ENCODE measurements at places on chromosomes 3 and 15.

- DNase-seq = no peak
Observed at GRCh38 chr3:185561374-185561943, 9.1 kb upstream of the LIPH start.

DNA sequence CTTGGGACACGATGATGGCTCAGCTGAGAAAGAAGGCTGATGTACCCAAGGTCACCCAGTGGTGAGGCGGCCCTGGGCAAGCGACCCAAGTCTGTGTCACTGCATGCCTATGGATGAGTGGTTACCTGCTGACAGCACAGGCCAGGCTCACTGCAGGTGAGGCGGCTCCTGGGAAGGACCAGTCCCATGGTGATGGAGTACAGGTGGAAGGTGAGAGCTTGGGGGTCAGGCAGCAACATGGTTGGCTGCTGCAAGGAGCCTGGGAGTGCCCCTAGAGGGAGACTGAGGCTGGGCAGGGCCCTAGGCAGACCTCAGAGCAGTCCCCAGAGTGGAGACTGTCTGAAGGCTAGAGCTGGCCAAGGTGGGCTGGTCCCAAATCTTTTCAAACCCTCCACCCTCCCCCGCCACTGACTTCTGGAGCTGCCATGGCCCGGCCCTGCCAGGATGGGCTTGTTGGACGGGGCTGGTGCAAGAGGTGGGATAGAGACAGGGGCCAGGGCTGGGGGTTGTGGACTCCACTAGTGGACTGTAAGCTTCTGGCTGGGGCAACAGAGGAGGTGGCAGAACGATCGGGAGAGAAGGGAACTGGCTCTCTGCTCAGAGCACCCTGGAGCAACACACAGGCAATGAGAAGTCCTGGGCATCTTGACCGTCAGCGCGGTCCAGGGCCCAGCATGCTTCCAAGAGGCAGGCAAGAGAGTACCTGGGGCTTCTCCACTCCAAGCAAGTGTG lies 72.5 kb upstream of the SLC6A11 start:
- no peak for DNase-seq

DNA sequence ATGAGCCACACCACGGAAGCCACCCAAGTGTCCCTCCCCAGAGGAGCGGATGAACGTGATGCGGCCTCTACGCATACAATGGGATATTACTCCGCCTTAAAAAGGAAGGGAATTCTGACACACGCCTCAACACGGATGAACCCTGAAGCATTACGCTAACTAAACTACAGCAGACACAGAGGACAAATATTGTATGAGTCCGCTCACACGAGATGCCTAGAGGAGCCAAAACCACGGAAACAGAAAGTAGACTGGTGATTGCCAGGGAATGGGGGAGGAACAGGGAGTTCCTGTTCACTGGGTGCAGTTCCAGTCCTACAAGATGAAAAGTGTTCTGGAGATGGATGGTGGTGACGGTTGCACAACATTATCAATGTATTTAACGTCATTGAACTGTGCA lies 32.7 kb downstream of the SRGAP3 start:
- no peak for DNase-seq

GRCh38 chr15:100627789-100628395 lies 25.5 kb downstream of the ASB7 start:
- peak; percentile 70 for DNase-seq

- DNase-seq = no peak
Observed at GRCh38 chr3:43549626-43550290, 72.1 kb downstream of the ANO10 start.

DNA sequence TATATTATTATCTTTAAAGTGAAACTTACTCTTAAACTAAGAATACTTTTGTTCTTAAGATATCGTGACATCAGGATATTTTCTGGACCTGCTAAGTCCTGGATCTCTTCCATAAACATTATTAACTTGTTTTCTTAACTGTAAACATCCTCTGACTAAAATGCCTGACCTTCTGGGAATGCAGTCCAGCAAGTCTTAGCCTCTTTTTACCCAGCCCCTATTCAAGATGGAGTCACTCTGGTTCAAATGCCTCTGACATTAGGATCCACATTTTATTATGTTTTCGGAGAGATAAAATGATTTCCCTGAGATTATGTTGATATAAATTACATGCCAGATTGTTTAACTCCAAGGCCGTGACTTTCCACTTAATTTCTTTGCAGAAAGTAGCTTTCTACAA lies 37.6 kb downstream of the OSTN start:
- no peak for DNase-seq

GRCh38 chr3:122066331-122067213 lies 11.4 kb downstream of the CD86 start:
- DNase-seq = no peak

DNA sequence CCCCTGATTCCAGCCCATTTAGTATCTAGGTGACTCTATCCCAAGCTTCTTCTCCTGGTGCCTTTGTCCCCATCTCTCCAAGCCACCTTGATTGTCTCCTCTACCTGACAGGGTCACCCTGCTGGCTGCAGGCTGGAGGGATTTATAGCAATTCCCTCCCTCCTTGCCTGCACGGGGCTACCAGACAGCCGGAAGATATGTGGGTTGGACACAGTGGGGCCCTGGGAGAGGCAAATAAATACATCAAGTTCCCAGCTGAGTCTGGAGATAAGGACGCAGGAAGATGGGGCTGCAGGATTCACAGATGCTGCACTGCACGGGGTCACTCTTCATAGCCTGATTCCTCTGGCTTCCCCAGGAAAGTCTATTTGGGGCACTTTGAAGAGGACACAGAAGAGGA lies 9.3 kb upstream of the ISLR2 start:
- DNase-seq = no peak

DNA sequence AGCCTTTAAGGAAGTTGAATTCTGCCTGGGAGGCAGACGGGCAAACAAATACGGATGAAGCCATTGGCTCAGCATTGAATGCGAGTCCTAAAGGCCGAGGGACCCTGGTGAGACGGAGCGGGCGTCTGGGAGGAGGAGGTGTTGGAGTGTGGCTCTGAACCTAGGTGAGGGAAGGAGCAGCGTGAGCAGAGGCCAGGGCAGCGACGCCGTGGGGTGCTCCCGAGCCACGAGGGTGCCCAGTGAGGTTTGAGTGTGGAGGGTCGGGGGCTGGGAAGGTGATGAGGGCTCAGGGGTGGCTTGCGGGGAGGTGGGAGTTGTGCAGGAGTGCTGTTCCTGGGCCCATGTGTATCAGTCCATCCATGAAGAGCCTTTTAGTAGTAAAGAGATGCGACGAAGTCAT lies 17.0 kb downstream of the CORO2B start:
- DNase-seq = no peak

DNA sequence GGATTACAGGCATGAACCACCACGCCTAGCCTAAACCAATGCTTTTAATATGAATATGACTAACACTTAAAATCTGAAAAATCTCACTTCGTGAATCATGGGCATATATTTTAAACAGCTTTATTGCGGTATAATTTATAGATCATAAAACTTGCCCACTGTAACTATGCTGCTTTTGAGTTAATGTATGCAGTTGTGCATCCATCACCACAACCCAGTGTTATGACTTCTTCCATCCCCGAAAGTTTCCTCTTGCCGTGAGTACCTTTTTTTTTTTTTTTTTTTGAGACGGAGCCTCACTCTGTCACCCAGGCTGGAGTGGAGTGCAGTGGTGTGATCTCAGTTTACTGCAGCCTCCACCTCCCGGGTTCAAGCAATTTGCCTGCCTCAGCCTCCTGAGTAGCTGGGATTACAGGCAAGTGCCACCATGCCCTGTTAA lies 7.1 kb downstream of the KAT2B start:
- DNase-seq = no peak

- DNase-seq = no peak
Observed at GRCh38 chr3:16427103-16427965, 86.2 kb downstream of the RFTN1 start.

- no peak for DNase-seq
Observed at GRCh38 chr3:137947117-137947516, 62.8 kb upstream of the CLDN18 start.

GRCh38 chr3:27559835-27560234 lies 75.7 kb upstream of the SLC4A7 start:
- DNase-seq = no peak

- DNase-seq = no peak
Observed at GRCh38 chr3:61673651-61674050, 112.3 kb downstream of the PTPRG start.

GRCh38 chr3:68751888-68752287 lies 180.5 kb downstream of the TAFA4 start:
- no peak for DNase-seq

DNA sequence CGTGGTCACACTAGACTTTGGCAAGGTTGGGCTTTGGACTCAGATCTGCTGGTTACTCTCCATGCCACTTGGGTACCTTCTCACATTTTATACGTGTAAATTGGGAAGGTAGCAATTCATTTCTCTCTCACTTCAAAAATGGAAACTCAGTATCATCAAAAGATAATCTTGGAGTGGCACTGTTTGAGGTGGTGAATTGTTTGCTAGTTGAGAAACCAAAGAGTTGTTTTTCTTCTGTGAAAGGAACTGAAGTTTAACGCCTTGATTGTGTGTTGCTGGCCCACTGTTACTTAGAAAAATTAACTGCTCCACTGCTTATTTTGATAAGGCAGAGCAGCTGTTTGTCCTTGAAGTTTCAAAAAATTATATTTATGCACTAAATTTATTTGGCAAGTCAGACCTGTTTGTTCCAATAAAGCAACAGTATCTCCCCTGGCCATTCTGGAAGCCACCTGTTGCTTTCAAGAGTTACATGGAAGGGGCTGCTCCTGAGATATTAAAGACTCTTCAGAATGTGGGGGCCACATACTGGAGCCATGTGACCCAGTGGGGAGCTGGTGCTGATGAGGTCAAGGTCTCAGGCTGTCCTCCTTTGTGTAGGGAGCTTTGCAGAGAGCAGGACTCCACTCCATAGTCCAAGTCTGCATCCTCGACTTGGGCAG lies 16.2 kb downstream of the PLCL2 start:
- DNase-seq = no peak

GRCh38 chr3:2599471-2599870 lies 500.8 kb downstream of the CNTN4 start:
- no peak for DNase-seq

DNA sequence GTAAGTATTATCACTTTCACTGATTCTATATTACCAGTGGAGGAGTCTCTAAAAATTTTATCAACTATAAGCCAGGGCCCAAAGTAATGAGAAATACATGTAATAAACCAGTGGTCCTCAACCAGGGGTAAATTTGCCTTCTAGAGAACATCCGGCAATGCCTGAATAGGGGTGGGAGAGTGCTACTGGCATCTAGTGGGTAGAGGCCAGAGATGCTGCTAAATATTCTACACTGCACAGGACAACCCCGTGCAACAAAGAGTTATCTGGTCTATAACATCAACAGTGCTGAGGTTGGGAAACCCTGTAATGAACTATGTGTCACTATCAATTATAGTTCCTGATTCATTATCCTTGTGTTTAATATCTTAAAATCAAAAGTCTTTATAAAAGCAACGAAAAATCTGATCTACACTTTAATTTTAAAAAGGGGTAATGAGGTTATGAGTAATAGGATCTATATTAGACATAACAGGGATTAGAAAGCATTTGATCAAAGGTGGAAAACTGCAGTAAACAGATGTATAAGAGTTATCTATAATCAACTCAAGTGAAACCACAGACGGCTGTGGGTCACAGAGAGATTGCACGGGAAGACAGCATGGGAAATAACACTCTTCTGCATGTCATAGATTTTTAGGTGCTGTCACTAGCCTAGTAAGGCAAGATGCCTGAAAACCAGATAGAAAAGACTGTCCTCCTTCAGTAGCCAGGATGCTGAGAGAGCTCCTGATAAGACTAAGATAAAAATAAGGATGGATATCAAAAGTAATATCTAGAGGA lies 2.0 kb downstream of the LYSMD2 start:
- DNase-seq = no peak

- DNase-seq = no peak
Observed at GRCh38 chr3:124998247-124998630, 57.6 kb downstream of the HEG1 start.

DNA sequence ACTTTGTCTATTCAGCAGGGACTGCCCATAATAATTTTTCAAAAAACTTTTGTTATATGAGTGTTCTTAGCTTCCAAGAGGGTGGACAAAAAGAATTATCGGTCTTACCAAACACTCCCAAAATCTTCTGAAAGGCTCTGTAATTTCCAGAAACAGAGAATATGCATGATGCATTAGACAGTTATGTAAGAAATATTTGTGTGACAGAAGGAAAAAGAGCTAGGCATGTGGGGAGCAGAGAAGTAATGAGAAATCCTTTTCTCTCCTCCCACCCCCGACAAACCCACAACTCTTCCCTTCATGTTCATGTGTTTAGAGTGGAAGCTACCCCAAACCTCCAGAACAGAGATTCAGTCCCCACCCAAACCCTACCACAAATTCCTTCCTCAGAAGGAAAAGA lies 86.8 kb downstream of the MYO5A start:
- no peak for DNase-seq

- no peak for DNase-seq
Observed at GRCh38 chr15:63985221-63986184, 60.8 kb downstream of the DAPK2 start.

GRCh38 chr3:37628711-37629301 lies 232.9 kb upstream of the CTDSPL start:
- DNase-seq = no peak

DNA sequence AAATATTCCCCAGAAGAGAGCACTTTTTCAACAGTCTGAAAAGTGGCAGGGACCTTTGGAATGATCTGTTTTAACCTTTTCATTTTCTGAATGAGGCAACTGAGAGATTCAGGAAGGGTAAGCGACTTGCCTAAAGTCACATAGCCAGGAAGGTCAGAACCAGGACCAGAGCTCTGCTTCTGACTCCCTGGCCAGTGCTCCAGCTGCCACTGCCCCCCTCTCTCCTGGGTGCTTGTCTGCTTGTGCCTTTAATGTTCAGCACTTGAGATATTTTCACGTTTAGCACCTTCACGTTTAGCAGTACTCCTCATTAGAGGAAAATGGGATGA lies 68.3 kb downstream of the SMAD3 start:
- DNase-seq = no peak

DNA sequence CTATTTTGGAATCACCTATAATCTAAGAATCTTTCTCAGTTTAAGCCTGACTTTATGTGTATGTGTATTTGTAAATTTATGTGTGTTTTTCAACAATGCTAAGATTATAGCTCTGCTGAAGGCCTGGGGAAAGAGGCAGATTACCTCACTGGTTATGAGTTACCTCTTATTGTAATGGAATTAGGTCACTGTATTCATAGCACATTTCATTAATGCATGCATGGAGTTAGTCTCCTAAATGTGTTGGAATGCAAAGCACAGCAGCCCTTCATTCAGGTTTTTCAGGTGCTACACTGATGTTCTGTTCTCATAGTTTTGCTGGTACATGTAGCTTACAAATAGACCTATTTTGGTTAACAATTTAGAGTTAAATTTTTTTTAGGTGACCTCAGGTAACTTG lies 9.5 kb downstream of the GPR87 start:
- no peak for DNase-seq

DNA sequence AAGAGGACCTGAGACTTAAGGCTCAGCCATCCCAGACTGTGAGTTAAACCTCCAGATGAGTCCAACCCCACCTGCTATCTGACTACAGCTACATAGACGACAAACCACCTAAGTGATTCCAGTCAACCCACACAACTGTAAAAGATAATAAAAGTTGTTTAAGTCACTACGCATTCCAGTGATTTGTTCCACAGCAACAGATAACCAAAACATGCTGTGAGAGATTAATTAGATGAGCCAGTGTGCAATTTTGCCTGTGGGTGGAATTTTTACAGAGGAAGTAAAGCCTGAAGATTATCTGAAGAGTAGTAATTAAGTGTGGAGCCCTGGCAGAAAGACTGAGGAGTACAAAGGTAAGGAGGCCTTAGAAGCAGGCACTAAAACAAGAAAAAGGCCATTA lies 5.4 kb downstream of the BTBD1 start:
- DNase-seq = no peak

GRCh38 chr3:28077572-28077971 lies 163.8 kb upstream of the CMC1 start:
- DNase-seq = no peak

All from stimulated activated CD8-positive, alpha-beta memory T cell treated with anti-CD3 and anti-CD28 coated beads, Interleukin-4, amount 100 ng/mL, for 48 hours (primary cell).